ENCODE measurements at places on chromosomes 1 and 21.
A peak's percentile ranks its signal among the peaks of the same experiment; 100 is the strongest.

DNA sequence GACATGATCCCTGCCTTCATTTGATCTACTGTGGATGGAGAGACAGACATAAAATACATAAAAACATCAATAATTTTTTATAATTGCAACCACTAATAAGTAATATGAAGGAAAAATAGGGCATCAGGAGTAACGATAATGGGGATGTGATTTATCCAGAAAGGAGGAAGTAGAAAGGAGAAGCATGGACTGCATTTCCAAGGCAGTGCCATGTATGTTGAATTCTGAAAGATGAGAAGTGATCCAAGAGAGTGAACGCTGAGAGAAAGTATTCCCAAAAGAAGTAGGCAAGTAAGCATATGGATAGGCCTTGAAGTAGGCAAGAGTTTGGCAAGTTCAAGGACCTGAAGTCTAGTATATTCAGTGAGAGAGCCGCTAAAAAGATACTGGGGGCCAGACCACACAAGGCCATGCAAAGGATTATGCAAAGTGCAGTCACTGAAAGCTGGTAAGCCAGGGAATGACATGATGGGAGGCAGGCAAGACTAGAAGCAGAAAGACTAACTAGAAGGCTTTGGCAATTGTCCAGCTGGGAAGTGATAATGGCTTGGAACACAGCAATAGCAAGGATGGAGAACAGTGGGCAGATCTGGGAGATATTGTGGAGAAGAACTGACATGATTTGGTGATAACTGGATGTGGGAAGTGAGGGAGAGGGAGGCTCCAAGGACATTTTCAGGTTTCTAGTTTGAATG is 85.9 kb downstream of the TM2D1 start:
- no peak for DNase-seq

- no peak for DNase-seq
These were observed 17.2 kb downstream of the PKN2 start for GRCh38 chr1:88701275-88701674.

DNA sequence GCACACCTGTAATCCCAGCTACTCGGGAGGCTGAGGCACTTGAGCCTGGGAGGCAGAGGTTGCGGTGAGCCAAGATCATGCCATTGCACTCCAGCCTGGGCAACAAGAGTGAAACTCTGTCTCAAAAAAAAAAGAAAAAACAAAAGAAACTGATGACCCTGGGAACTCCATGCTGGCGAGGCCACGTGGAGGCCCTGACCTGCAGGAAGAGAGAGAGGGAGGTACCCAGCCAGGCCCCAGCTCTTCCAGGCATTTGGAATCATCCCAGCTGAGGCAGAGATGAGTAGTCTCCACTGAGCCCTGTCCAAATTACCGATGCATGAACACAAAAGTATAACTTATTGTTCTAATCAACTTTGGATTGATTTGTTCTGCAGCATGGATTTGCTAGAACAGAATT is 132.0 kb upstream of the ZBTB40 start:
- DNase-seq, result no peak

GRCh38 chr1:54653036-54653435 is 11.4 kb downstream of the MROH7 start:
- DNase-seq, result no peak

DNA sequence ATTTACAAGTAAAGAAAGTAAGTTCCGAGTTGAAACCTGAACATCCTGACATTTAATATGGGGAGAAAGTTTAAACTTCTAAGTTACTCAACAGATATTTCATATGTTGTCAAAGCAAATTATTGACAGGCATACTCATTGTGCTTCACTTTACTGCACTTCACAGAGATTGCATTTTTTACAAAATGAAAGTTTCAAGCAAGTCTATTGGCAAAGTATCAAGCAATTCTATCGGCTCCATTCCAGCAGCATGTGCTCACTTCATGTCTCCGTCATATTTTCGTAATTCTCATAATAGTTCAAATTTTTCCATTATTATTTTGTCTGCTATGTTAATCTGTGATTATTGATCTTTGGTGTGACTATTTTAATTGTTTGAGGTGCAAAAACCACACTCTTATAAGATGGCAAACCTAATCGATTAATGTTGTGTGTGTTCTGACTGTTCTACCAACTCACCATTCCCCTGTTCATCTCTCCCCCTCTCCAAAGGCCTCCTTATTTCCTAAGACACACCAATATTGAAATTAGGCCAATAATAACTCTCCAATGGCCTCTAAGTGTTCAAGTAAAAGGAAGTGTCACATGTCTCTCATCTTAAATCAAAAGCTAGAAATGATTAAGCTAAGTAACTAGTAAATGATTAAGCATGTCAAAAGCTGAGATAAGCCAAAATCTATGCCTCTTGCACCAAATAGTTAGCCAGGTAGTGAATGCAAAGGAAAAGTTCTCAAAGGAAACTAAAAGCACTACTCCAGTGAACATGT is 68.2 kb upstream of the BCL9 start:
- no peak for DNase-seq

DNA sequence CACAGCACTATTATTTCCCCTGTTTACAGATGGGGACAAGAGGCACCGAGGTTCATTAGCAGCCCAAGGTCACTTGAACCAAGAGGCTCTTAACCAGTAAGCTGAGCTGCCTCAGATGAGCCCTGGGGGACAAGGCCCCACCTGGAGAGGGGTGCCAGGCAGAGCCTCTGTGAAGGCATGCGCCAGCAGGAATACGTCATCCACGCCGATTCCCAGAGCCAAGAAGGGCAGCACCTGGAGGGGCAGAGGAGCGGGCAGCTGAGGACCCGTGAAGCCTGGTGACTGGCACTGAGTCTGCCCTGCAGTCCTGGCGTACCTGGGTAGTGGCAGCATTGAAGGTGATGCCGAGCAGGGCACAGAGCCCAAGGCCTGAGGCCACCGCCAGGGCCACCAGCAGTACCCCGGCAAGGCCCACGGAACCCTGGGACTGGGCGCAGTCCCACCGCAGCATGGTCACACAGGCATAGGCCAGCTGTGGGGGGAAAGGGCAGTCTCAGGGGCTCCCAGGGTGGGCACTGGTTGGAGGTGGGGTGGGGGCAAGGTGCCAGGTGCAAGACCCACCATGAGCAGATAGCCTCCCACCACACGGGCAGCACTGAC is 14.1 kb downstream of the PTCH2 start:
- DNase-seq, result no peak

DNA sequence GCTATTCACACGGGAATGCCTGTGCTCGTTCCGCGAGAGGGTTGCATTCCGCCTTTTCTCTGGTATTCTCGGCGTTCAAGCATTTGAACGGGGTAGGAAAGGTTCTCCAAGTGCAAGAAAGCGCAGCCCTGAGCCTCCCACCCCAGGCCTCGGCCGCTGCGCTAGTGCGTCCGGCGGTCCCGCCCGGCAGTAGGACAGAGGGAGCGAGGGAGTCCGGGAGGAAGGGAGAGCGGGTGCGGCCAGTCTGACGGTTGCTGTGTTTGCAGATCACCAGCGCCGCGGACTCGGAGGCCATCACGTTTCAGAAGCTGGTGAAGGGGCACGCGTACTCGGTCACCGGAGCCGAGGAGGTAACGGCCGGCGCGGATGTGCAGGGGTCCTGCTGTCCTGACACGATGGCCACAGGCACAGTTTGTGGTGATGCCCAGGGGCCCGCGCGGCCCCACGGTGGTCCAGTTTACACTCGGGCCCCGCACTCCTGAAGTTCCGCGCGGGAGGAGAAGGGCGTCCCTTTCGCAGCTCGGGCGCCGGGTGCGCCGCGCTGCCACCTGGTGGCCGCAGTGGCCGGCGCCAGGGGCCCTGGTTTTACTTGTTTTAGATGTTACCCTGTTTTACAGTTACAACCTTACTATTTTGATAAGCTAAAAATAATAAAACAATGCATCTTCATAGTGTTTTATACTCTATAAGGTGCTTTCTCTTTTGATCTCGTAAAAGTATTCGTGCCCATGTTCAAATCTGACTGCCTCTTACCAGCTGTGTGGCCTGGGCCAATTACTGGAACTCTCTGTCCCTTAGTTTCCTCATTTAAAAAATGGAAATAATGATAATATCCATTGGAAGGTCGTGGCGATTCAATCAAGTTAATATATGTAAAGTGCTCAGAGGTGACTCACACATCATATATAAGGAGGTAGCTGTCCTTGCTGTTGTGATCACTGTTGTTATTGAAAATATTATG is 36.7 kb downstream of the CAPN2 start:
- peak; percentile 62 for DNase-seq

GRCh38 chr1:236039740-236040685 is 24.9 kb downstream of the NID1 start:
- DNase-seq, result no peak

Data from activated naive CD8-positive, alpha-beta T cell treated with anti-CD3 and anti-CD28 coated beads for 36 hours (primary cell).